MG63 (cell line): ENCODE measurements at places on chromosomes 3 and 15. TPM values are rescaled to one million over a fixed set of nuclear protein-coding genes. Genes with fewer than 3 reads are reported as not detected.

The KNG1 gene
- not detected in 2 replicates for total RNA-seq

The TMEM207 gene
- total RNA-seq = not detected in 2 replicates

The SPTSSB gene
- not detected in 2 replicates for total RNA-seq

The ZPLD1 gene
- total RNA-seq = not detected in 2 replicates

The TMCO5A gene
- total RNA-seq = not detected in 2 replicates

The ACY1 gene
- 17.2 and 46.4 TPM in 2 replicates for total RNA-seq

The CHCHD6 gene
- 40.9 and 92.6 TPM in 2 replicates for total RNA-seq

The EHD4 gene
- total RNA-seq = 10.7 and 15.9 TPM in 2 replicates

- no peak for DNase-seq
These were observed 9.6 kb downstream of the C3orf18 start for GRCh38 chr3:50557915-50558314.

GRCh38 chr3:196708467-196708866, 3.6 kb downstream of the CEP19 start:
- DNase-seq = no peak

DNA sequence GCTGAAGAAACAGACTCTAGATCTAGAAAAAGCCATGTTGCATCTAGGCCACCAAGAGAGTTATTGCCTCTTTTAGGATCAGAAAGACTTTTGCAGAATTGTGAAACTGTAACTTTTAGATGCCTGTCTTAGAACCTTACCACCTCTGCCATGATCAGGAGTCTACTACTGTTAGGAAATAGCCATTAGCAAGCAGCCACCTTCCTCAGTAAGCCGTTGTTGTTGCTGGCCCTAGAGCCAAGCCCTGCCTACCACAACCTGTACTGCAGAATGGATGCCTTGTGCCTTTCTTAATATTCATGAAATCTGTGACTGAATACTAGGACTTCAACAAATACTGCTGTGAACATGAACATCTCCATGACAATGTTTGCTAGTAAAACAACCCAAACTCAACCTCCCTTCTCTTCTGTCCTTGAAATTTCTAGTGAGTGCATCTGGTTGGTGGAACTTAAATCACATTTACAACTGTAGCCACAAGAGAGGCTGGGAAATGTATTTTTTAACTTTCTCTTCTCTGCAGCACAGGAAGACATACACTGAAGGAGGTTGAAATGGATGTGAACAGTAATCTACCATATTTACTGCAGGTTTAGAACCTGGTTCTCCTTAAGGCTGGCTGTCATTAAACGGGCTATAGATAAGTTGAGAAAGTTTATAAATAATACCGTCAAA, 20.7 kb downstream of the RASA2 start:
- DNase-seq = no peak

DNA sequence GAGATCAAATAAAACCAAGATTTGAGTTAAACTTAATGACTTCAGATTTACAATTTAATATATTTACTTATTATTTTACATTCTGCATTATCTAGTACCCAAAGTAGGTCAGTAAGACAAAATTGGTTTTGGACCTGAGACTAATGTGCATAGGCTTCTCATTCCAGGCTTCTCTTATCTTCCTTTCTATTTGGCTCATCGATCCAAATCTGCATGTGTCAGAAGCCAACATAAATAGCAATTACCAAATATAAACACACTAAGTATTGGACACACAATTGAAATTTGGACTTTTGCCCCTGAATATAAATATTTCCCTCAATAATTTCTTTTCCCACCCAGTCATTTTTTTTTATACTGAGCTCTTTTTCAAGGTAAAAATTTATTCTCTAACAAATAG, 290.6 kb upstream of the ARHGEF26 start:
- no peak for DNase-seq

- no peak for DNase-seq
These were observed 645.6 kb upstream of the CBLB start for GRCh38 chr3:106514431-106514830.

DNA sequence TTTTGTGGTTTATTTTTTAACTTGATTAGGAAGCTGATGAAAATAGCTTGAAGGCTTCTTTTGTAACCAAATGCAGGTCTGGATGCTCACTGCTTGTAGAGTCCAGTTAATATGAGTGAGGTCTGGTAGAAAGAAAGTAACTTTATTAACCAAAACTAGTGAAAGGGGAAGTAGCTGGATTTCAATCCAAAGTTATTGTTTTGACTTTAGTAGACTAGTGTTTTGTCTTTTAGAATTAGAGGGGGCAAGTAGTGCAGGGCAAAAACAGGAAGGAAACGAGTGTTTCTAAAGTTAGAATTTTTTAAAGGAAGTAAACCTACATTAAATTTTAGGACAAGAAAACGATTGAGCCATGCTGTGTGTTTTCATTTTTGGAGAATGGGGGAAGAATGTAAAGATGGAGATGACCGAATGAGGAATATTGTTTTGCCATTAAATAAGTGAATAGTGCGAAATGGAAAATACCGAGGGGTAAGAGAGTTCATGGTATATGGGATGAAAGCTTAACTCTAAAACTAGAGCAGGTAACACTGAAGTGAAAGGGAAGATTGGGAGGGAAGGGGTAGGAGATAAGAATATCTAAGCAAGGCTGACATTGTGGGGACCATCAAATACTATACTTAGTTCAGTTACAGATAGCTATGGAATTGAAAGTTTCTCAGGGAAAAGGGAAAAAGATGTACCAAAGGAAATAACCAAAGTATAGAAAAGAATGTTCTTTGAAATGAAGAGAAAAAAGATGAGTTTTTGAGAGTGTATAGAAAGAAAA, 40.0 kb downstream of the USP3 start:
- DNase-seq = no peak

- no peak for DNase-seq
These were observed 120.9 kb downstream of the BDH1 start for GRCh38 chr3:197434830-197435229.

GRCh38 chr3:169345662-169346331, 317.7 kb downstream of the MECOM start:
- DNase-seq = no peak

DNA sequence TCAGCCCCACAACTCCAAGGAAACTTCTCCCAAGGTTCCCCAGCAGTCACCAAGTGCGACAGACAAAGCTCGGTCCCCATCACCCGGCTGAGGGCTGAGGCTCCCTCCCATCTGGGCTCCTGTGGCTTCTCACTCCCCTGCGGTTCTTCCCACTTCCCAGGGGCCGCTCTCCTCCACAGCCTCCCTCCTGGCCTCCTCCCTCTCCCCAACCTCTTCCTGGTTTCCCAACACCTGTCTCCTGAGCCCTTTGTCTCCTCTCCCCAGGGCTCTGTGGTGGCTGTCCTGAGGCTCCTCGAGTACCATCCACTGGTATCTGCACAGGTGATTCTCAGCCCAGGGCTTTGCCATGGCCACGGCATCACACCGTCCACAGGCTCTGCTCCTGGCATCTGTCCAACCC, 113.2 kb upstream of the NSMCE3 start:
- DNase-seq = no peak

DNA sequence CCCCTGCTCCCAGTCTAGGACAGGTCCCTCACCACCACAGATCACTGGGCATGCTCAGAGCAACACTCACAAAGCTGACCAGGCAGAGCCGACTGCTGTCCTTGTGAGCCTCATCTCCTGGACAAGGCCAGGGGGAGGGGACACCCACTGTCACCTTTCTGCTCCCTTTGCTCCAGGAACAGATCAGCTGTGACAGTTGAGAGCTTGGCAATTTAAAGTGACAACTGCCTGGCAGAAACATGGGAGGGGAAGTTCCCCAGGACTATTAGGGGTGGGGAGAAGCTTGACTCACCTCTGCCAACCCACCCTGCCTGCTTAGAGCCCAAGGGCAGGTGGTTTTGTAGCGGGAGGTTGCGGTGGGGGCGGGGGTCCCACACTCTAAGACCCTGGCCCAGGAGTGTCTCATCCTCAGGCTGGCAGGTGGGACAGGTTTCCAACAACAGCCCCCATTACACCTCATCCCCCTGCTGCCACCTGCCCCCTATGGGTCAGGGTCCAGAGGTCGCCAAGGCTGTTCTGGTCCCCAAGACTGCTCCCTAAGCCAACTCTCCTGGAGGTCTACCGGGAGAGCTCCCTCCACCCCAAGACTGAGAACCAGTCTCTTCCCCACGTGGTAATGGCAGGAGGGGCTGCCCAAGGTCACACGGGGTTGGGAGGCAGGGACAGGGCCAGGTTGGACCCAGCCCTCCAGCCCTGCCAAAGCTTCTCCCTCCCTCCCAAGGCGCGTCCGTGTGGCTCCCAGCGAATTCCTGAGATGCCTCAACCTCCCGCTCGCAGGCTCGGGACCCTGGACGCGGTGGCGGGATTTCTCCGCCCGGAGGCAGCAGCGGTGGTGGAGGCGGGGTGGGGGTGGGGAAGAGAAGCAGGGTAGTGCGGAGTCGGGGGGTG, 80.4 kb downstream of the IQSEC1 start:
- DNase-seq = no peak

DNA sequence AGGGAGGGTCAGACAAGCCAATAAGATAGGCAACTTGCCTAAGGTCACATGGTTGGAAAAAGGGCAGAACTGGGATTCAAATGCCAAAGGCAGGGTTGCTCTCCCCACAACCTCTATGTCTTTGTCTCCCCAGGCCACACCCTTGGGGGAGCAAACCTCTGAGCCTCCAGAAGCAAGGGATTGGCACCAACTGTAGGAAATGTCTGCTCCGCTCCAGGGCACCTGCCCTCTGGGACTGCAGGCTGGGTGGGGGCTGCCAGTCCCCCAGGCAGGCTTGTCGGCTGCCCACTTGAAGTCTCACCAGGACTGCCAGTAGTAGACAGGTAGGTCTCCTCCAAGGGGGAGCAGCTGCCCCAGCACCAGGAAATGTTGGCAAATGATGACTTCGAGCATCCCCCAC, 2.0 kb downstream of the FAM3D start:
- no peak for DNase-seq

GRCh38 chr3:157156837-157157635, 2.9 kb downstream of the CCNL1 start:
- DNase-seq = no peak

GRCh38 chr15:40097968-40098476, 10.7 kb downstream of the BMF start:
- no peak for DNase-seq

- DNase-seq = no peak
These were observed 871.0 kb upstream of the CFAP20DC start for GRCh38 chr3:59920822-59921221.

DNA sequence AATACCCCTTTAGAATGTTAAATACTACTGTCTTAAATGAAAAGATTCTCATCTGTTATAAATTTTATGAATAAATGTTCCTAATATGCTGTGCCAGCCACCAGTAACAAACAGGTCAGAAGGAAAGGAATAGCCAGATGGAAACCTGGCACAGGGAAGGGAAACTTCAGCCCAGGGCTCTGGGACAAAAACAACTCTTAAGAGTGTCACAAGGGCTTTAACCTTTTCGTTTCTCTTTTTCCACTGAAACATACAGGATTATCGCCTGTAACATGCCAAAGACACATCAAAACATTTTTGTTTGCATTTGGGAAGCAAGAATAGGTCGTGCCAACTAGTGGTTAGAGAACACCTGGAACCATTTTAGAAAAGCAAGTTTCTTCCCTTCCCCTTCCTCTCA, 109.0 kb upstream of the NEDD4 start:
- no peak for DNase-seq

- DNase-seq = peak; percentile 13
These were observed 136.8 kb upstream of the BNIP2 start for GRCh38 chr15:59825901-59826300.

GRCh38 chr3:193662757-193663322, 69.8 kb downstream of the OPA1 start:
- DNase-seq = no peak

- peak; percentile 34 for DNase-seq
These were observed 300.1 kb upstream of the LYSMD4 start for GRCh38 chr15:100033140-100033857.

- DNase-seq = no peak
These were observed 119.3 kb upstream of the CHD2 start for GRCh38 chr15:92780843-92781242.
